ENCODE measurements at places on chromosomes 2 and 18. TPM values are rescaled to one million over a fixed set of nuclear protein-coding genes. Genes with fewer than 3 reads are reported as not detected.
A peak's percentile ranks its signal among the peaks of the same experiment; 100 is the strongest.

C1GALT1C1L gene
- total RNA-seq: 0.16 TPM

GKN2 gene
- not detected for total RNA-seq

CERKL gene
- total RNA-seq: not detected

TUBB8B gene
- not detected for total RNA-seq

ANAPC1 gene
- total RNA-seq: 30.4 TPM

HAAO gene
- total RNA-seq: 4.1 TPM

DSC2 gene
- total RNA-seq: 434 TPM

ICOS gene
- not detected for total RNA-seq

SNTG2 gene
- 0.60 TPM for total RNA-seq

CDK5R2 gene
- total RNA-seq: not detected

DNA sequence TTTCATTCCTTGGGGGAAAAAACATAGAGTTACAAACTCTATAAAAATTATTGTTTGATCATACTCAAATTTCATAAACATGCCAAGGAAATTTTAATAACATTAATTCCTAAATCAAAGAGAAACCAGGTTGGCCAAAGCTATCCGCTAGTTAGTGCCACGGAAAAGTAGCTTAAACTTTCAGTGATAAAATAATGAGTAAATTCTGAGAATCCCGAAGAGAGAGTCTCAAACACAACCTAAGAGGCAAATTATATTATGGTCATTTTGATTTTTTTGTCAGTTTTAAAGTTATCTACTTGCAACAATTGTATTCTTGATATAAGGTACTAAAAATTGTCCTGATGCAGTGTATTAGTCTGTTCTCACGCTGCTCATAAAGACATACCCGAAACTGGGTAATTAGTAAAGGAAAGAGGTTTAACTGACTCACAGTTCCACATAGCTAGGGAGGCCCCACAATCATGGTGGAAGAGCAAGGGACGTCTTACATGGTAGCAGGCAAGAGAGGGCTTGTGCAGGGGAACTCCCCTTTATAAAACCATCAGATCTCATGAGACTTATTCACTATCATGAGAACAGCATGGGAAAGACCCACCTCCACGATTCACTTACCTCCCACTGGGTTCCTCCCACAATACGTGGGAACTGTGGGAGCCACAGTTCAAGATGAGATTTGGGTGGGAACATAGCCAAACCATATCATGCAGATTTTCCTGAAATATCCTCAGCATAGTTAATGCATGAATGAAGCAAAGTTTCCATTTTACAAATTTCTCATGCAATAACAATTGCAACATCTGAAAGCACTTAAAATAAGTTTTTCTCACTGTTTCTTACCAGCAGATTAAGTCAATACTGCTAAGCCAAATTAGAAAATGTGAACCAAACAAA, 205.9 kb upstream of the STK17B start:
- no peak for ATAC-seq

DNA sequence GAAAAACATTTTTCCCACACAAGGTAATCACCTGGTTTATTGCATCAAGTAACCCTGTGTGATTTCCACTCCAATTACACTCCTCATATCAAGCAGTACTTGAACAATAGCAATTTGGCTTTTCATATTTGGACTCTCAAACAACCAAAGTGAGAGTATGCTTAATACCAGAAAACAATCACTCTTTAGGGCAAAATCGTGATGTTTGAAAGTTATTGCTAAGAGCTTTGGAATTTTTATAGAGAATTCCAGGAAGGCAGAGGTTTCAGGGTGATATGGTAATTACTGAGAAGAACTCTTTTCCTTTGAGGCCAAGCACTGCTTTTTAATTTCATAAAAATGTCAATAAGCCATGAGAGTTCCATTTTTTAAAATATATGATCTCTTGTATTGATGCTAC, 779.5 kb upstream of the LRRTM1 start:
- no peak for ATAC-seq

DNA sequence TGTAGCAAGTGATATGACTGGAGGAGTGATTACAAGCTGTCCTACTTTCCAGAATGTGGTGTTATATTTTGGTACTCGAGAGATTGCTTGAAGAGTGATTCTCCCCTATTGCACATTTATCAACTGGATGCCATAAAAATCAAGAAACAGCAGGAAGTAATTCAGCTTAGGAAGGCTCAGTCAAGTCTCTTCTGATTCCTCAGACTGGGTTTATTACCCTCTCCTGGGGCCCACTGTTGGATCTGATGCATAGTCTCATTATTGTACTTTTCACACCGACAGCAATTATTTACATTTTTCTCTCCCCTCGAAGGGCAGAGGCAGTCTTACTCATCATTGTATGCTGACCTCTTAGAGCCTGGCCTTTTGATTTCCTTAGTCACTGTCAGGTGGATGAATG, 9.3 kb downstream of the NOSTRIN start:
- no peak for ATAC-seq

GRCh38 chr2:108916122-108916795, 72.8 kb downstream of the EDAR start:
- ATAC-seq: peak; percentile 24

DNA sequence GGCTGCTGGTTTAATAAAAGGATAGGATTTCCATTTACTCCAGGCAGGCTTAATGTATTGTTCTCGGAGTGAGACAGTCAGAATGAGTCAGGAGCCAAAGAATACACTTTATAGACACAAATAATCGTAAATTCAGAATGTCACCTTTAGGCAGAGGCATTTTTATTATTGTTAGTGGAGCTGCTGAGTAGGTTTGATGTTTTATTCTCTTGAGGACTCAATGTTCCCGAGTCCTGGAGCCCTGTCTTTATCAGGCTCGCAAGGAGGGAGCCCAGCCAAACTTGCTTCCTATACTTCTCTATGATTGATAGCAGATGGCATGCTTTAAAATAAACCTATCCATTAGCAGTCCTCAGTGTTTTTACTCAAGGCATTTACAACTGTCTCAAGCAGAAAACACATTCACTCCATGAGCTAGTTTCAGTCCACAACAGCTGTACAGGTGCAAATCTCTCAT, 492.3 kb upstream of the ZEB2 start:
- ATAC-seq: peak; percentile 86

DNA sequence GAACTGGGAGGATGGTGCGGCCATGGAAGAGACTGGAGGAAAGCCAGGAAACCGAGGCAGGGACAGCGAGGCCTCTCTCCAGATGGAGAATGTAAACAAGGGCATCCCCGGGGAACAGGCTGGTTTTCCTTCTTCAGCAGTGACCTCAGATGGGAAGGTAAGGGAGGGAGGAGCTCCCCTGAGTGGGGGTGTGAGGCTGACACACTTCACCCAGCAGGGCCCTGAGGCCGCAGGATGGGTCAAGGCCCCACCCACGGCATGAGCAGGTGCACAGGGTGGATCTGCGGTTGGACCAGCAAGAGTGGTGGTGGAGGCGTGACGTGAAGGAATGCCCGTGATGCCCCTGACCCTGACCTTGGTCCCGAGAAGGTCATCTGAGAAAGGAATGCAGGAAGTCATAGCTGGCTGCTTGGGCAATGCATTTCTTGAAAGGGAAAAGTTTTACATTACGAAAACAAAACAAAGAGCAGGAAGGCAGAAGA, 48.1 kb downstream of the ADCY3 start:
- ATAC-seq: peak; percentile 40

GRCh38 chr18:58253871-58254270, 209.8 kb downstream of the NEDD4L start:
- ATAC-seq: no peak

GRCh38 chr2:70461414-70461813, 92.2 kb downstream of the TGFA start:
- ATAC-seq: no peak

- ATAC-seq: no peak
These were observed 181.8 kb downstream of the SNTG2 start for GRCh38 chr2:1132328-1132969.

GRCh38 chr2:200056105-200056504, 100.7 kb downstream of the MAIP1 start:
- ATAC-seq: no peak

DNA sequence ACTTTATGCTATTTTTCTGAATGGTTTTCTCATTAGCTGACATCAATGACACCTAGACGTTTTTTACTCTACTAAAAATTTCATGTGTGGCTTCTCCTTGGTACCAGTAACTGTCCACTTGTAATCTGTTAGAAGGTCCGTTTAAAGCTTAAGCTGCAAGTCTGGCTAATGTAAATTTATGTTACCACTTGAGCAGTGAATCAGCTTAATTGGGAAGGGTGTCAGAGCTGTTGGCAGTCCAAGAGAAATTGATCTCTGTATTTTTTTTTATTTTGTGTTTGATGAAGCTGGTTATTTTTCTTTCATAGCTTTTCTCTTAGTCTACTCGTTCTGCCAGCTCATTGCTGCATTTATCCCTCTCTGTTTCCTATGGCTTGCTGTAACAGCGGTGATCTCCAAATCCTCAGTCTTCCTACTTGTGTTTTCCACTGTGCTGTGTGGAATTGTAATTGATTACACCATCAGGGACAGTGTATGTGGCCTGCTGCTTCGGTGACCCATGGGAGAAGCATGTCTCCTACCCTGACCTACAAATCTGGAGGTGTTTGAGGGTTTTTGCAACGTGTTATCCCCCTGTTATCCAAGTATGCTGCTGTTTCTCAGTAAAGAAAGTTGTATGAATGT, 724.2 kb upstream of the REG3G start:
- ATAC-seq: no peak

- ATAC-seq: no peak
These were observed 119.0 kb downstream of the ARL4C start for GRCh38 chr2:234377761-234378391.

GRCh38 chr2:213703406-213704098, 419.3 kb downstream of the SPAG16 start:
- no peak for ATAC-seq

GRCh38 chr18:49227001-49227380, 233.5 kb downstream of the DYM start:
- no peak for ATAC-seq

- no peak for ATAC-seq
These were observed 3.4 kb downstream of the DIPK1C start for GRCh38 chr18:74453642-74454198.

DNA sequence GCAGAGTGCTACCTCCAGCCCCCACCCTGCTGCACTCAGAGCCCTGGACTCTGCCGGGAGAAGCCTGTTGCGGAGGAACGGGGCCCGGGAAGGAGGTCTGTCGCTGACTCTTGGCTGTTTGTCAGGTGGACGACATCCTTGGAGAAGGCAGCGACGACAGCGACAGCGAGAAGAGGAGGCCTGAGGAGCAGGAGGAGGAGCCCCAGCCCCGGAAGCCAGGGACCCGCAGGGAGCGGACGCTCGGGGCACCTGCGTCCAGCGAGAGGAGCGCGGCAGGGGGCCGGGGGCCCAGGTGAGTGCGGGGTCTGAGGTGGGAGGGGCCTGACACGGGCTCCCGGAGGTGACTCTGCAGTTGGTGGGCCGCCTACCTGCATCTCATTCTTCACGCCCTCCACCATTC, 56.6 kb downstream of the CTDP1 start:
- ATAC-seq: no peak

GRCh38 chr18:80218341-80219227, 28.7 kb downstream of the PARD6G start:
- no peak for ATAC-seq

DNA sequence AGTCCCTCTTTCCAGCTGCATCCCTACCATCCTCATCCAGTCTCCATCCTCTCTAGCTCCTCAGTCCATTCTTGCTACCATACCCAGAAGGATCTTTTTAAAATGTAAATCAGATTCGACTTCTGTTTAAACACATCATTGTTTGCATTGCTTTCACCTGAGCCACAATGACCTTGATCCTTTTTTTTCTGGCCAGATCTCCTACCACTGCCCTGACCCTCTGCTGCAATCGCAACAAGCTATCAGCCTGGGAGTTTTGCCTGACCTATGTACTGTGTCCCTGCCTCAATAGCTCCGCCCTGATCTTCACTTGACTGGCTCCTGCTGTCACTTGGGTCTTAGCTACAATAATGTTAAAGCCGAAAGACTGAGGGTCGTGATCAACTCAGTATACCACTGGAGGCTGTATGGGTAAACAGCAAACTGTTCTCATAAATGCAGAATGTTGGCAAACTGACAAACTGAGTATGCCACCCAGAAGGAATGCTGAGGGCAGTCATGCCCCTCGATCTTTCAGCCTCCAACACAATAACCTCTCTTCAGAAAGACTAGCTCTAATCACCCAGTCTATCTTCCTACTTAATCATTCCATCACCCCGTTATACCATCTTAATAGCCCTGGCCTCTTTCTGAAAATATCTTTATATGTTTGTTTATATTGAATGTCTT, 2.6 kb upstream of the RBM43 start:
- ATAC-seq: no peak

- no peak for ATAC-seq
These were observed 999.9 kb downstream of the TSN start for GRCh38 chr2:122755281-122755780.

DNA sequence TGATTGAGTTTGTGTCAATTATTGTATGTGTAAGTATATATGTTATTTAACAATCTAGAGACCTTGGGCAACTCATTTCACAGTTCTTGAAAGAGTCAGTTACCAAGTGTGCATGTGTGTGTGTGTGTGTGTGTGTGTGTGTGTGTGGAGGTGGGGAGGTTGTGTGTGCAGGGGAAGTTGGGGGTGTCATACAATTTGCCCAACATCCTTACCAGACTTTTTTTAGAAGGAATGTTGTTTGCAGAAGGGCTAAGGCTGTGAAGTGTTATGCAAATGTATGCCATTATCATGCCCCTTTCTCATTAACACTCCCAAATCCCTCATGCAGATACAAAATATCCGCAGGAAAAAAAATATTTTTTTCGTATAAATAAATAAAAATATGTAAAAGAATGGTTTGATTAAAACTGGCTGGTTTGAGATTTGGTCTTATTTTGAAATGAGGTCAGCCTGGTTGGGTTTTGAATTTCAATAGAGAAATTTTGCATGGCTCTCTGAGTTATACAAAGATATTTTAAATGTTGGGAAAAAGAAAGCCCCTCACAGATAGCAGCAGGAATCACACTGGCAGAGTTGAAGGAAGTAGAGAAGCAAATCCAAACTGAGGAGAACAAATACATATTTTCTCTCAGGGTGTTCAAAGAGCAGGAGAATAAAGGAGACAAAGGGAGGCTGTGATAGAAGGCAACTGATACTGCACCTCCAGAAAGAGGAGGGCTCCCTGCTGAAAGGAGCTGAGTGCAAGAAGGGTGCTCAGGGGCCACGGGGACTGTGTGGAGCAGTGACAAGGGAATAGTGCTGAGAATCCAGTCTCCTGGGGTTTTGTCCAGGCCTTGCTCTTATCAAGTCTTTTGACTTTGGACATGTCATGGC, 1365.5 kb upstream of the CELF4 start:
- ATAC-seq: no peak

DNA sequence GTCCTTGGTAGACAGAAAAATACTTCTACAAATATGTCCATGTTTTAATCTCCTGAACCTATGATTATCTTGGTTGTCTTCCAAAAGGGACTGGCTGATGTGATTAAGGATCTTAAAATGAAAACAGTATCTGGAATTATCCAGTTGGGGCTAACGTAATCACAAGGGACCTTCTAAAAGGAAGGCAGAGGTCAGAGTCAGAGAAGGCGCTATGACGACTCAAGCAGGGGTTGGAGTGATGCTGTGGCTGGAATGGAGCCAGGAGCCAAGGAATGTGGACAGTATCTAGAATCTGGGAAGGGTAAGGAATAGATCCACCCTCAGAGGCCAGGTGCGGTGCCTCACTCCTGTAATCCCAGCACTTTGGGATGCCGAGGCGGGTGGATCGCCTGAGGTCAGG, 4.2 kb upstream of the USP14 start:
- ATAC-seq: no peak
